ENCODE measurements at places on chromosomes 2 and 18.

DNA sequence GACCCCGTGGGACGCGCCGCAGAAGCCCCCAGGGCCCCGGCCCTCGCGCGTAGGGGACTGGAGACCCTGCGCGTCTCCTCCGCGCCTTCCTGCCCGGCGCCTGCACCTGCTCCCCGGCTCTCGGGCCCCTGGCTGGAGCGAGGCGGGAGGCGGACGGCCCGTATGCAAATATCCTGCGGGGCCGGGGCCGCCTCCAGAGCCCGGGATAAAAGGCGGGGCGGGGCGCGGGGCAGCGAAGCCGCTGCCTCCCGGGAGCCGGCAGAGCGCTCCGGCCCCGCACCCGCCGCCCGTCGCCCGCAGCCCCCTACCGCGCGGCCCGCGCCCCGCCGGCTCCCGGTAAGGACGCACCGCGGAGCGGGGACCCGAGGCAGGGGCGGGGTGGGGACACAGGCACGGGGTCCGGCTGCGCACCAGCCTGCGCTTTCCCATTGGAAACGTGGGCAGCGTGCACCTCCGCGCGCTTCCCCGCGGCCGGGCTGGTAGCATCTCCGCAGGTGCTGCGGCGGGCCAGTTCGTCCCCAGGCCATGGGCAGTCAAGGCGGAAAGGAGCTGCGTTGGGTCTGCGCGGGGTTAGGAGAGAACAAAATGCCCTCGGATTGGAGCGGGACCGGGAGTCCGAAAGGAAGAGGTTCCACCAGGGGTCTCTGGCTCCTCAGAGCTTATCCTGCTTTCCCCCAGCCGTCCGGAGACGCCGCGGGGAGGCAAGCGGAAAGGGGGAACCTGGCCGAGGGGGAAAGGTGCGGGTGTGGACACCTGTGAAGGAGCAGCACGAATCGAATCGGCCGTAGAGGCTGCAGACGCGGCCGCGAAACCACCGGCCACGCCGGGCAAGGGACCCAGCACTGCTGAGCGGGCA lies at the start of gene ATP6V1C2:
Gene ATP6V1C2, plus strand, starts transcription at position 235 of the 856 bp plus-strand sequence. CDS start 1,220 bp downstream, outside the sequence.
- DNase-seq = no peak

GRCh38 chr2:230958820-230959756 lies 34.0 kb upstream of the GPR55 start:
- no peak for DNase-seq

DNA sequence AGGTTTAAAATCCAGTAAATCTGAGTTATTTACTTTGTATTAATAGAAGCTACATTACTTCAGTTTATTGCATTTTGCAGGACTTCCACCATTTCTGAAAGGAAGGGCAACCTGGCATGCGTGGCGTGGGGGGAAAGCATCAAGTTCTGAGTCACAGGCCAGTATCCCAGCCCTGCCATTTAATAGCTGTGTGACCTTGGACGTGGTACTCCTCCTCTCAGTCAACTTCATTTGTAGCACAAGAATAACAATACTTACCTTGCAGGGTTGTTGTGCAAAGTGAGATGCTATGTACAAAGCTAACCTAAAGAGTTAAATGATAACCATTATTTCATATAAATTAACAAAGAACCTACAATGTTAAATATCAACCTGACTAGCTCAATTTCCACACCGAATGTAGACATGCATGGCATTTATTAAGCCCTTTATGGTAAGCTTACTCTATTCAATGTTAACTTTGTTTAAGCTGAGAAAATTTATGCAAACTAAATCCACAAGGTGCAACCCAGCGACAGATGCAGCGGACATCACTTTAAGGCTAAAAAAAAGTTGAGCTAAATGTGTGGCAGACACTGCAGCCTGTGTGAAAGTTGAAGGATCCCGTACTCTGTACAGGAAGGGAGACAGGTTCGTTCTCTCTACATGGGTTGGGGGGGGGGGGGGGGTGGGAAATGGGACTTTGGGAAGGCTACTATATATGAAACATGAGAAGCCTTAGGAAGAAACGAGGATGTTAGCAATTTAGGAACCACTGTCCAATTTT lies 17.2 kb upstream of the STPG4 start:
- no peak for DNase-seq

DNA sequence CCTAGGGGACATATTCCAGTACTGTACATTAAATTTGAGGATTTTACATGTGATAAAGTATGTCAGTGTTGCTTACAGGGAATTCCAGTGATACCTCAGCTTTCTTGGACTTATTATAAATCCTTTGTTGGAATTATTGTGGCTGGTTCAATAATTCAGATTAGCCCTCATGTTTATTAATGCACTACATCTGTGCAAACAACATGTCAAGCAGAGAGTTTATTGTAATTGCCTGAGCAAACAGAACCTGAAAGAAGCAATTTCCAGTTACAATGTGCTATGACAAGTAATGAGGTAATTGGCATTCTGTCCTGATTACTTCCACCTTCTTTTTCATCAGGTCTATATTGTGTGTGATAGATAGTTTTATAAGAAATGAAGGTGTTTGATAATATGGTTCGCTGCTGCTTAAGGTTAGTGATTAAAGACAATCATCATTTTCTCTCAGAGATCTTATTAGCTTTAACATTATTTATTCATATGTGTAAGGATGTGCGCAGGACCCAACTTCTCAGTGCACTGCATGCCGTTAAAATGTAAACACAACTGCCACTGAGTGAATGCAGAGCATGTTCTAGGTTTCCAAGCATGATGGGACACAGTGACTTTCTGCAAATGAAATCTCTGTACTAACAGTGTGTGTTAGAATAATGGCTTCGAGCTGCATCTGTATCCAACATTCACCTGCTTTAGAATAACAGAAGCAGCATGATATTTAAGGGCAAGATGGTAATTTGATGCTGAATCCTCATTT lies 973.7 kb upstream of the POU3F3 start:
- no peak for DNase-seq

GRCh38 chr18:65751155-65752085 lies 608 bp downstream of the CDH7 start:
- no peak for DNase-seq
